ENCODE measurements at places on chromosomes 6 and 20.

DNA sequence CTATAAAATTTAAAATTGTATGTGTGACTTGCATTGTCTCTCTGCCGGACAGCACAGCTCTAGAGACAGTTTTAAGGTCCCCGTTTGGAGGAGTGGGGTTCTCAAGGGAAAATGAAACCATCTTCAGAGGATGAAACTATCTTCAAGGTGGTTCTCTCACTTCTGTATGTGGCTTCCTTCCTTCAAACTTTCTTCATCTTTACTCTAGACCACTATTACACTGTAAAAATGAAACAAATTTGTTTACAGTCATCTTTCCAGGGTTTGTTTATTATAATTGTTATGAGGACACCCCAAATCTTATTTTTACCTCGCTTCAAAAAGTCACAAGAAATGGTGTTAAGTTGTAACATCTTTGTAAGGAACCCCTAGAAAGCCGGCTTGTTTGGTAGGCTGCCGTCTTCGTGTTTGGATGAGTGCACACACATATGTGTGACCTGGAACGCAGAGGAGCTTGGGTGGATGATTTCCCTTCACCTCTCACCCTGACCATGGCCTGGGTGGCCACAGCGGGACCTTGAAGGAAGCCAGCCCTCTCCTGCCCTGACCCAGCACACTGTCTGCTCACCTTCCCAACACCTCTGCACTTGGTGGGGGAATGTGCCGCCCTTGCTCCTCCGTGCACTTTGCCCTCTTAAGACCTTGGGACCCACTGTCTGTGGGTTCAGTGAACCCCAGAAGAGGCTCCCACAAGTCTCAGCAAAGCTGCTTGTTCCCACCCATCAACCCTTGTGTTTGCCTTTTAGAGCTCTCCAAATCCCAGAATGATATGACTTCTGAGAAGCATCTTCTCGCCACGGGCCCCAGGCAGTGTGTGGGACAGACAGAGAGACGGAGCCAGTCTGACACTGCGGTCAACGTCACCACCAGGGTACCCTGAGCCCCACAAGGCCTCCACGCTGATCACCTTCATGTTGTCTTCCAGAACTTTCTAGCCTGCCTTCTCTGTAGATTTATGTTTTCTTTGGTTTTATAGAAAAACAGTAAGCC lies 67.8 kb downstream of the SYTL3 start:
- peak; percentile 82 for DNase-seq

DNA sequence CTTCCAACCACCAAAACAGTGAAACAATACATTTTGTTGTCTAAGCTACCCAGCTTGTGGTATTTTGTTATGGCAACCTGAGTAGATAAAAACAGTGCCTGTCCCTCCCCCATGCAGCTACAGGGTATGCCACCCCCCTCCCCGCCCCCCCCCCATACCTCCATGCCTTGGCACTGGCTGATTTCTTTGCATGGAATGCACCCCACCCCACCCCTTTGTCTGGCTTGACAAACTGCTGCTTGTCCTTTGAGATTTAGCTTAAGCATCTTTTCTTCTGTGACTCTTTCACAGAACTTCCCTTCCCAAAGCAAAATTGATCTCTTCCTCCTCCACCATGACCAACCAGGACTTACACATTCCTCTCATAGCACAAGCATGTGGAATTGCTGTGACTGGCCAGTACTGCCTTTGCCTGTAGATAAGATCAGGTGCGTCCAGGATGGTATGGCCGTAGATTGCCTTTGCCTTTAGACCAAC lies 64.6 kb upstream of the ADGRF1 start:
- no peak for DNase-seq

DNA sequence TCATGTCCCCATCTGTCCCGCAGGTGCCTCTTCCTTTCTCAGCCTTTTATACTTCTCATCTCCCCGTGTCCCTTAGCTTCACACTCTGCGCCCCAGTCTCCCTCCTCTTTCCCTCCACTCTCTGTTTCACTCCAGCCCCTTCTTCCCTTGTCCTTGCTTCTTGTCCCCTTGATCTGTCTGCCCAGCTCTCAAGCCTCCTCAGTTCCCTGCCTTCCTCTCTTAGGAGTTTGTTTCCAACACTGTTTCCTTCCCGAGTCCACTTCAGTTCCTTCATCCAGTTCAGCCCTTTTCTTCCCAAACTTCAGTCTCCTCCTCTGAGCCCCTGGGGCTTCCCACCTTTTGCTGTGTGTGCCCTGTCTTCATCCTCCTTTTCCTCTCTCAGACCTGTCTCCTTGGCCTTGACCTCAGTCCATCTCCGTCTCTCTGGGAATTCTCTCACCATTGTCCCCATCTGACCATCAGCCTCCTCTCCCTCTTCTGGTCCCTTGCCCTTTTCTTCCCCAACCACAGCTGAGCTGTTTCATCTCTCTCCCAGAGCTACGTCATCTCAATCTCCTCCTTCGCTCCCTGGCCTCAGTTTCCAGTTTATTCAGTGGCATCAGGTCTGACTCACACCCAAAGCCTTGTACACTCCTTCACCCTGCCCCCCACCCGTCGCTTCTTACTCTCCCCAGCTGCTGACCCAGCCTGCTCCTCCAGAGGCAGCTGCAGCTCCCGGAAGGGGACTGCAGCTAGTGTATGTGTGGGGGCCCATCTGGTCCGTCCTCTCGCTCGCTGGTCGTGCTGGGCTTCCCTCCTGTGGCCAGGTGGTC lies 2.7 kb upstream of the DDR1 start:
- DNase-seq, result no peak

DNA sequence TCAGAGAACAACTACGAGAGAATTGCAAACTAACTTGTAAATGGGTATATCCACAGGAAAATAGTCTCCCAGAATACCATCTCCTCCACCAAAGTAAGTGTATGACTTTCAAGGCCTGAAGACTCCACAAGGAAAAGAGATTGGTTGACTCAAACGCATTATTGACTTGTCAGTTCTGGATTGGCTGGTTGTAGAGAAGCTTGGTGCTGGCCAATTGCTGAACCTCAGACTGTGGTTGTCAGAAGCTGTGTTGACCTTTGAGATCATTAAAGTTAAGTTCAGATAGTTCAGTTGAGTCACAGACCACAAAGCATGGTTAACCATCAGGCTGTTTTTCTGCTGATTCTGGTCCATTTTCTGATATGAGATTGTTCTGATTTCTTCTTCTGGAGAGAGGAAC lies 388.3 kb downstream of the BMP2 start:
- DNase-seq, result no peak

DNA sequence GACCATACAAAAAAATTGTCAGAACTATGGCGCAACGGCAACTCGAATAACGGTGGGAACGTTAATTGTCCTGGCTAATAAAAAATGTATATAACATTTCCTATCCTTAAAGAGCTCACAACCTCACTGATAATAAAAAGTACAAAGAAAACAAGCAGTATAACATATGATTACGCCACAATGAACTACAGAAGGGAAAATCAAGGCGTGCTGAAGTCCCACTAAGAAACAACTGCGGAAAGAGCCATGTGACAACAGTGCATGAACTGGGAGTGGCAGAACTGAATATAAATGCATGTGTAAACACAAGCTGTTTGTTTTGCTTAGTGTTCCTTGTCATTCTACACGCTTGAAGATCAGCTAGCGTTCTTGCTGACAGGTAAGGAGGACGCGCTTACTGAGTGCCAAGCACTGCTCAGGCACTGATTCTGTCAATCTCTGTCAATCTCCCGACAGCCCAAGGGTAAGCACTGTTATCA lies 466 bp upstream of the PSMB1 start:
- DNase-seq, result no peak

DNA sequence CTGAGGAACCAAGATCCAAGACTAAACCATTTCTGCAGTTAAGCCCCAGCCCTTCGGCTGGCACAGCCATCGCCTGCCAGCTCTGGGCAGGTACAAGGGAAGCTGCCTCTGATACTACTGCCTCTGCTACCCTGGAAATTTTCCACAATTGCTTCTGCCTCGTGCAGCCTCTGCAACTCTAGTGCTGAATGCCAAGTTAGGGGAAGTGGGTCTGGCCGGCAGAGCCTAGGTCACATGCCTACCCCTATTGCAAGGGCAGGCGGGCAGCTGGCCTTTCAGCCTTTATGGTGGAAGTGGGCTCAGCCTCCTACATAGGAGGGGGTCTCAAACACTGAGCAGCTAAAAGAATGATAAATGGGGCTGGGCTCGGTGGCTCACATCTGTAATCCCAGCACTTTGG lies 44.5 kb upstream of the TULP1 start:
- DNase-seq, result no peak

GRCh38 chr6:2229742-2230141 lies 15.7 kb downstream of the GMDS start:
- no peak for DNase-seq

- no peak for DNase-seq
Observed at GRCh38 chr6:70412252-70413113, 825 bp upstream of the FAM135A start.

- no peak for DNase-seq
Observed at GRCh38 chr20:51382986-51383821, 159.3 kb downstream of the NFATC2 start.

GRCh38 chr6:142324111-142324510 lies 22.3 kb downstream of the ADGRG6 start:
- no peak for DNase-seq

DNA sequence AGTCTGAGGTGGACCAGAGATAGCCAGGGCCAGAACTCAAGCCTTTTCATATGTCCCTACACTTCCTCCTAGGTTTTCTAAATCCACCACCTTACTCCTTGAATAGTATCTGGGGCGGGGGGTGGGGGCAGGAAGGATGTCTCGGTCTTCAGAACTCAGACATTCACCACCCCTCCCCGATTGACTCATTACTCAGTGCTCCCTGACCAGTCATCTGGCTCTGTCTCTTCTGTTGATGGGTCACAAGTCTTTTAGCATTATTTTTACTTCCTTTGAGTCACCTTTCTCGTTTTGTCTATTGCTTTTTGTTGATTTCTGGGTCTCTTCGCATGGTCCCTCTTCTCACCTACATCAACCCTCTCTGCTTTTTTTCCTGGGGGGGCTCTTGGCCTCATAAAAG lies 23.3 kb downstream of the NOX3 start:
- DNase-seq, result no peak

DNA sequence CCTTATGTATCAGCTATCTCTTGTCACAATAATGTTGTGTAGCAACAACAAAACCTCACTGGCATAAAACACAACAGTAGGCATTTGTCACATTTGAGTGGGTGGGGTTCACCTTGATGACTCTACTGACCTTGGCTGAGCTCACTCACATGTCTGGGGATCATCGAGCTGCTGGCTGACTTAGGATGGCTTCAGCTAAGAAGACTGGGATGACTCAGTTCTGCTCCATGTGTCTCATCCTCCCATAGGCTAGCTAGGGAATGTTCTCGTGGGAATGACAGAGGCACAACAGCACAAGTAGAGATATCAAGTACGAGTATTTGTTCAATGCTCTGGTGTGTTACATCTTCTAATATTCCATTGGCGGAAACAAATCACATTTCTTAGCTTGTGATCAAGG lies 167.9 kb downstream of the PLCB1 start:
- no peak for DNase-seq

GRCh38 chr20:33874129-33874528 lies 63.0 kb downstream of the CHMP4B start:
- DNase-seq, result peak; percentile 73

DNA sequence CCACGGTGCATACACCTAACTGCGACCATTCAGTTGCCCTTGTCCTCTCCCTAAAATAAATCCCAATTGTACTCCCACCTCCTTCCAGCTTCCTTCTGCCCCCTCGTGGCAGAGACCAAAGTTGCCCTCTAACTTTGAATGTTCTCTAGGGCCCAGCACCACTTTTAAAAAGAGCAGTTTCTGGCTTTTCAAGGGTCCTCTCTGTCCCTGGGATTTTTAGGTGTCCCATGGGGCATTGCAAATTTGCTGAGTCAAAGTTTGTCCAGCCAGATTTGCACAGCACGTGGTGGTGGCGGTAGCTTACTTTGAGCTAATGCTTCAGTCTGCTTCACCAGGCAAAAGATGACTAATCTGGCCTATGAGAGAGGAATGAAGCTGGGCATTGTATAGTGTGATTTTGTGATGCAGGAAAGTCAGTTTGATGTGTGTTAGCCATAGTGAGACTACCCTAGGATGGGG lies 100.2 kb downstream of the PERP start:
- peak; percentile 31 for DNase-seq

DNA sequence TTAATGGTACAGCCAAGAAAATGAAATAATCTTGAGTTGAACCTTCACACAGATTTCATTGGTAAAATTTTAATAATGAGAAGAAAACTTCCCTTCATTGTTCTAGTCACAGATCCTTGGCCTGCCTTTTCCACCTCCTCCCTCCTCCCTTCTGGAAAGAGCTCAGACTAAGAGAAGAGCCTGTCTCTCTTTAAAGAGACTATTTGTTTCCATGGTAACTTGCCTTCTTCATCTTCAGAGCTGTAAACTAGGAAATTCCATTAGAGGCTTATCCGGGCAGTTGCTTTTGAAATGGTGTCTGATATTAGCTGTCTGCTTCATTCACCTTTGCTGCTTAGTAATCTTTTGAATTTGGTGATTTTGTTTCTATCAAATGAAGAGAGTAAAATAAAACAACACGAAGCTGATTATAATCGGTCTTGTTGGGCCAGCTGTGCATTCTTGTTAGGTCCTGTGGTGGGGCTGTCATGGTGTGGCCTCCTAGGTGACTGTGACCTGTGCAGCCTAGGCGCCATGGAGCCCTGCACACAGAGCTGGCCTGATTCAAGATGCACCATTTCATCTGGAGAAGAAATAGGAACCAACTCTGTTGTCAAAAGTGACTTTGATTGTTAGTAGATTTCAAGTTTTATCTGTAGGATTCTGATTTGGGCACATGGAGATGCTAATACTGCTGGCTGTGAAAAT lies 96.7 kb downstream of the MAP3K7 start:
- no peak for DNase-seq

- no peak for DNase-seq
Observed at GRCh38 chr6:113466526-113466925, 390.6 kb upstream of the MARCKS start.

GRCh38 chr20:5592823-5593739 lies 157.1 kb upstream of the SHLD1 start:
- peak; percentile 48 for DNase-seq

DNA sequence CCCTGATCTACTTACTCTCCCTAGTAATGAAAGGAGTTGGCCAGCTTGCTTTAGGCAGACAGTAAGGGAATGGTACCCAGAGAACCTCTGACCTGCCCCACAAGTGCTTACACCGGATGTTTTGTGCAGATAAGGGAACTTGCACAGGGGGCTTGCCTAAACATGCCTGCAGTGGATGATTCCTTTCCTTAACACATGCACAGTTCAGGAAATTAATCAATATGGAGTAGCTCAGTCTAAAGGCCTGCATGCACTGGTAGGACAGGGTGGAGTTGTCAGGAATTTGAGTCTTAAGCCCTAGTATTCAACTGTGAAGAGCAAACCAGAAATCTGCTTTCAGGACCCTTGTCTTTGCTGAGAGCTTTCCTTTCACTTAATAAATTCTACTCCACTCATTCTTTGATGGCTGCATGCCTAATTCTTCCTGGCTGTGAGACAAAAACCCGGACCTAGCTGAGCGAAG lies 3.9 kb upstream of the TRIM38 start:
- DNase-seq, result no peak

GRCh38 chr6:35063701-35064280 lies 77.3 kb downstream of the TCP11 start:
- DNase-seq, result no peak

DNA sequence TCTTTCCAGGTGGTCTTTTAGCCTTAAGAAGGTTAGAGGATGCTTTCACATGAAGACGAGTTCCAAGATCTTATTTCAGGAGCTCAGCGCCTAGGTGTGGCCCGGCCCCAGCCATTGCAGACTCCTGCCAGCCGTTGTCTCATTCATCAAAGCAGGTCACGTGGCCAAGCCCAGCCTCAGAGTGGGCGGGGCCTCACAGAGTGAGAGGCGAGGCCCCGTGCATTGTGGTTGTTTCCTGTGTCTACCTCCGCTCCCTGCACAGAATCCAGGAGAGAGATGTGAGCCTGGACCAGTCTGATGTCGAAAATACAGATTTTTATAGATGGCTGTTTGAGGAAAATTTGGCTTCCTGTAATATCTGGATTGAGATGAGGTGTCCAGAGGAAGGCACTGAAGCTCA lies 49.2 kb upstream of the CST5 start:
- DNase-seq, result peak; percentile 4

Measured in GM12865 (cell line).